Umbilical cord (tissue), 2 donors: ENCODE measurements at places on chromosomes 1 and 21. TPM values are rescaled to one million over a fixed set of nuclear protein-coding genes. Genes with fewer than 3 reads are reported as not detected.

- DNase-seq, result no peak
Observed at GRCh38 chr1:237324226-237324625, 282.2 kb downstream of the RYR2 start.

DNA sequence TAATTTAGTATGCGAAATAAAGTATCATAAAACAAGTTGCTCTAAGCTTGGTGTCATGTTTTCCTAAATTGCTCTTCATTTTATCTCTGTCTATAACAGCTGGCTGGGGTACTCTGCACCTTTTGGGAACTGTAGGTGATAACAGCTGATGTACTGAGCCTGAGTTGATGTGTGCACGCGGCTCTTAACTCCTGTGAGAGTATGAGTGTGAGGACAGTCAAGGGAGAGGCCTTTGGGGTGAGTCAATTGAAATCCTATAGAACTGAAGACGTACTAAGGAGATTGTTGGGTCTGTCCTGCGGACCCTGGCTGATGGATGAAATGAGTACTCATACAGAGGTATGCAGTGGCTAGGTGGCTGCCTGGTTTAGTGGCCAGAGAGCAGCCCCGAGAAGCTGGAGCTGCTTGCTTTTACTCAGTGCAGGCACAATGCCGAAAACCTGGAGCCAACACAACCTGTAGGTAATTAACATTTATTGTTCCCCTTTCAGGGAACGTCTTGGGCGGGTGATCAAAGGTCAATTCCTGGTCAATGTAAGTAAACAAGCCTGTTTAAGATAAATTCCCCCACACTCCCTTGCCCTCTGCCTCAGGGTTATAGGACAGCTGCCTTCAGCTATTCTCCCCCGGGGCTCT is 188.5 kb downstream of the PRDM2 start:
- no peak for DNase-seq

DNA sequence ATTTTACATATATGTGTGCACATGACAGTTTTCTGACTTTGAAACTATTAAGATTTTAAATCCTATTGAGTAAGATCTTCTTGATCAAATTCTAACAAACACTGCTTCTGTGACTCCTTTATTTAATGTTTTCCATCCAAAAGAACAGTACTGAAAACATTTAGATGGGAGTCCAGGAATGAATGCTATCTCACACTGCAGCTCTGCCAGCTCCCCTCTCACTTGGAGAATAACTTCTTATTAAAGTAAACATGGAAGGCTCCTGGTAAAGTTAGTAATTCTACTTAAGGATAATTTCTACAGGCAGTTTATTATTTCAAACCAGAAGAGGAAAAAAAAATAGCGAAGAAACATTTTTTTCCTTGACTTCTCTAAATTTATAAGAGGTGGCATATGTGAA is 349.1 kb downstream of the DPYD start:
- DNase-seq, result no peak

DNA sequence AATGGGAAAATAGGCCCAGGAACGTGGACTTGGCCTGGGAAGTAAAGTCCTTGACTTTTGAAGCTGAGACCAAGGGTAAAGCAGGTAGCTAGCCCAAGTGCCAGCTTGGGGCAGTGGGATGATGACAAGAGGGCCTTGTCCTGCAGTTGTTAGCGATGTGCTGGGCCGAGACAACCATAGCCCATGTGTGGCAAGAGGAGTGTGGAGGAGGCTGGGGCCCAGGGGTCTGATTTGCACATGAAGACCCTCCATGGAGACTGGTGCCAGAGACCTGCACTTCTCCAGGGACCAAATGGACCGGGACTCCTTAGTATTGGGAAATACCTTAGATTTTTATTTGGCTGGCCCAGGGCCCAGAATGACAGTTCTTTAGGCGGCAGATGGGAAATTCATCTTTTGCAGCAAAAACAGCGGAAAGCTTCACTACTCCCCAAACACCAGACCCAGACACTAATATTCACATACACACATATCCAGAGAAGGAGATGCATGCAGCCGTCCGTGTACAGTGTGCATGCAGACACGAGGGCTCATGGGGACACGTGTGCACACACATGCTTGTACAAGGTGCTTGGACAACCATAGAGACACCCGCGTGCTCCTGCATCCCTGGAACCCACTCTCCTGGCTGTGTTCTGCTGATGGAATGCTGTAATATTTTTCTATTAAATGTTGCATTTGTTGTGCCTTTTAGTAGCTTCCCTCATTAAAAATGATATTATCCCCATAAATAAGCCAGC is 78.1 kb upstream of the CSF3R start:
- no peak for DNase-seq

GRCh38 chr1:116334015-116334547 is 39.0 kb upstream of the ATP1A1 start:
- no peak for DNase-seq

GRCh38 chr1:11197359-11197758 is 8.2 kb downstream of the ANGPTL7 start:
- DNase-seq, result no peak

DNA sequence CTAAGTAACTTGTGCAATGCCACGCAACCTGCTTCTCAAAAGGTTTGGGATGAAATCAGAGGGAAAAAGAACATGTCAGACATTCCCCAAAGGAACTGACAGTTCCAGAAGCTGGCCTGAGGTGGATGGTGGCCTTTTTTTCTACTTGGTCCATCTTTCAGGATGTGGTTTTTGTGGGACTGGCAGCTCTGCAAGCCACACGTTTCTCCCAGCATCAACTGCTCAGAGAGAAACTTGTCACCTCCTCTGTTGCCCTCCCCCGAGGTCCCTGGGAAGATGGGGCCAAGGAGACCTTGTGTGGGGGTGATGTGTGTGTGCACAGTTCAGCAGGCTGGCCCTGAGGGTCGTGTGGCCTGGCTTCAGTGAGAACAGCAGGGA is 2.5 kb upstream of the DHRS3 start:
- DNase-seq, result no peak

DNA sequence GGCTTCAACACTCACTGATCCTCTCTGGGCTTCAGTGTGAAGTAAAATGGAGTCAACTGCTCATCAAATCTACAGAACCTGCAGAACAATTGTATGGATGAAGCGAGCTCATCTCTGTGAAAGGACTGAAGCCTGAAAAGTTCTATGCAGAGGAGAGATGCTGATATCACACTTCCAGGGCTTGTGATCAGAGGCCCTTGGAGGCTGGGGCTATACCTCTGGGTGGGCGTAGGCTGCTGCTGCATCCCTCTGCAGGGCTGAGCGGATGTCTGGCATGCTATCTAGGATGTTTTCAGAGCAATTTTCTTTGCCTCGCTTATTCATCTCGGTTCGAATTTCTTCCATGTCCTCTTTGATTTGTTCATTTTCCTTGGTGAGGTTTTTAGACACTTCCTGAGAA is 17.6 kb downstream of the OLFML2B start:
- no peak for DNase-seq

- DNase-seq, result no peak
Observed at GRCh38 chr1:20355101-20355827, 64.6 kb downstream of the VWA5B1 start.

GRCh38 chr1:227781314-227781930 is 34.1 kb upstream of the PRSS38 start:
- DNase-seq, result no peak

DNA sequence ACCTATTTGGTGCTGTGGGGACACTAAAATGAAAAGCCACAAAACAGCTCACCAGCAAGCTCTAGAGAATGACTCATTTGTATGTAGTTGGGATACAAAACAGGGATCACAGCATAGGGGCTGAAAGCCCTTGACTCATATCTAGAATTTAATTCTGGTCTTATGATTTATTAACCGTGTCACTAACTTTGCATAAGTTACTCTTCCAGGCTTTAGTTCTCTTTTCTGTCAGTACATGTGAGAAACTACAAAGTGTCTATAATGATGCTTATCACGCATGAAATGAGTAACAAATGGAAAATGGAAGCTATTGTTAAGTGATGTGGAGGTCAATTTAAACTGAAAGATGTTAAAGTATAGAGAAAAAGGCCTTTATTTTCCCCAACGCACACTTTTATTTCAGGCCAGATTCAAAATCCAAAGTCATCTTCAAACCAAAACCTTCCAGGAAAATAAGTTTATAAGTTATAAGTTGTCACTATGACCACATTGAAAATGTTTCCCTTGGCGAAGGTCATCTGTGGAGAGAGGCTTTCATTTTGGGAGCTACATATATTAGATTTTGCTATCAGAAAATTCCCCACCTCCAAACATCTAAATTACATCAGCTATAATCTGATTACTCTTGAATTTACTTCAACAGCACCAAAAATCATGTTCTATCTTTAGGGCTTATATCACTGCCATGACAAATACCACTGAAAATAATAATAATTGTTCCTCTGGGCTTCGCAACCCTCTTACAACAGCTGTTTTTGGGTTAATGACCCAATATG is 430.5 kb downstream of the MRPL39 start:
- no peak for DNase-seq

DNA sequence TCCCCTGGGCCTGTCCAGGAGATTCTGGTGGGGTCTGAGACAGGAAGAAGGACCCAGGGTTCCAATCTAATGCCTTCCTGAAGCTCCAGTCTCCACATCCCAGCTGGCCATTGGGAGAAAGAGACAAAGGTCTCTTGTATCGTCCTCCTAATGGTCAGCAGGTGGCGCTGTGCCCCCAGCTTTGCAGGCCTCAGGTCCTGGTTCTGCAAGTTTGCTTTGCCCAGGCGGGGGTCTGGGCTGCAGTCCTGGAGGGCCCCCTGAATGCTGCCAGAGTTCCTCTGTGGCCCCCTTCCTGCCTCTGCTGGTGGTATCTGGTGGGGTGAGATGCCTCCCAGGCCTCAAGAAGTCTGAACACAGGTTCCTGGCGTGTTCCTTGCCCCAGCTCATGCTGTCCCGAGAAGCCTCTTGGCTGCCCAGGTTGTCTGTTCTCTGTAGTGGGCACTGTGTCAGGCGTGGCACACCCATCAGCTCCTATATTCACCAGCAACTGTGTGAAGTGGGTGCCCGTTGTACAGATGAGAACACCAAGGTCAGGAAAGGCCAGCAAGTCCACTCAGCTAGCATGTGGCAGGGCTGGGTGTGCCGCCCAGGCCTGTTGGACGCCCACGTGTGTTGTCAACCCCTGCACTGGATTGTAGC is 33.8 kb upstream of the CSF3R start:
- DNase-seq, result peak; percentile 38

- no peak for DNase-seq
Observed at GRCh38 chr1:228062085-228062791, 20.3 kb upstream of the ARF1 start.

GRCh38 chr1:23376890-23377811 is 7.5 kb upstream of the ZNF436 start:
- DNase-seq, result no peak

DNA sequence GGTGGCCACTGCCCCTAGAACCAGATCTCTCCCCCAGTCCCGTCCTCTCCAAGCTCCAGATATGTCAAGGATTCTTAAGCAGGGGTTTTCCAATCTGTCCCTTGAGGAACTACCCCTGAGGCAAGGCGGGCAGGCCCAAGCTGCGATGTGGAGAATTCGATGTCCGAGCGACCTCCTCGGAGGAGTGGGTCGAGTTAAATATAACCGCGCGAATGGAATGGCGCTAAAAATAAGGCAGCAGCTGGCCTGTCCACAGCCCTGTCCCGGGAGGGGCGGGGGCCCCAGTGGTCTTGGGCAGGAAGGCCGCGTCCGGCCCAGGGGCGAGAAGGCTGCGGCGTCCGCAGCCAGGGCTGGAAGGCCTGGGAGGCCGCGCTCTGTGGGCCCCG is 5.8 kb upstream of the FOXD3 start:
- DNase-seq, result no peak

DNA sequence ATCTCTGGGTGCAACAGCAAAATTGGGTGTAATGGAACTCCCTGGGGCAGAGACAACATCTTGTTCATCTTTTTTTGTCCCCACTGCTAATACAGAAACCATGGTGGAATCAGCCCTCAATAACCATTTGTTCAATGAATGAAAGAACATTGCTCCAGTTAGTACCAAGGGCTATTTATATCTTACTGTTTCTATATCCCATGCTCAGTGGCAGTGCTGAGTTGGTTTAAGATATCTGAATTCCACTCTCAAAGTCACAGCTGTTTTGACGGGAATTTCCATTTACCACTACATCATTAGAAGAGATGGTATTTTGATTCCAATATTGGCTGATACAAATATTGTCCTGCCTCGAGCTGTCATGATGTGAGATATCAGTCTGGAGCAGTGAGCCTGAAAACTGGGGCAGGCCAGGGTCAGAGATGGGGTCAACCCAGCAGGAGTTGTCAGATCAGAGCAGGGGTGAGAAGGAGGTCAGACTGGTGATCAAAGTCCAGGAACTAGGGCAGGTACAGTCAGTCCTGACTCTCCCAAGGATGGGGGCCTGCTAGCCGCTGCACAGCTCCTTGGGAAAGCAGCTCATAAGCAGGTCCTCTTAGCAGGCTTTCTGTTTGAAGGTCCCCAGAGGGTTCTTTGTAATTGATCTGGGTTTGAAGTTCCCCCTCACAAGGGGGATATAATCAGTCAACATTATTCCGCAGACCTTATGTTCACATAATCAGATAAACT is 5.8 kb upstream of the PHC2 start:
- DNase-seq, result peak; percentile 12

DNA sequence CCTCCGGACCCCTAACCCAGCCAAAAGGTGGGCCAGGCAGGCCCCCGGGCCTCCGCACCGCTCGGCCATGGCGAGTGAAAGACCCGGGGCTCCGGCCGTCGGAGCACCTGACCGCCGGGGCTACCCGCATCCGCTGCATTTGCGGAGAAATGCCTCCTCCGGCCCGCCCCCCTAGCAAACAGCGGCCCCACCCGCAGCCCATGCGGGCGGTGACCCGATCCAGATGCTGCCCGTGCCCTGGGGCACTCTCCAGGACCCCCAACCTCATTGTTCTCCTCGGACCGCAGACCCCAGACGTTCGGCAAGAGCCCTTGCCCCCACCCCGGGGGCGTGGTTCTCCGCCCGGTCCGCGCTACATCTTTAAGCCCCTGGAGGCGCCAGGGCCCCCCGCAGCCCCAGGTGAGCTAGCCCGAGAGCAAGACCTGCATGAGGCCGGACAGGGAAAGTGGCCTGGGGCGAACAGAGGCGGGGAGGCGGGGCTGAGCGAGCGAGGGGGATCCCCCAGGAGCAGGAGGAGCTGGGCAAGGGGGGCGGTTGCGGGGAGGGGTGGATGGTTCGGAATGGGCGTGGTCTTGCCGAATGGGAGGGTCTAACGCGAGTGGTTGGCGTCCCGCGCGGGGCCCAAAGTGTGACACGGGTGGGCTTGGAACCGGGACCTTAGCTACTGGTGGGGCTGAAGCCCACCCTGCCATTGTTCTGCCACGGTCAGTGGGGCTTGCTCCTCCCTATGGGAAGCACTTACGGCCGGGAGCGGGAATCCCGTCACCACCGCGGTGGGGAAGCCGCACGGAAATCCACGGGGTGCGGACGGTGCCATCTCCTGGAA is 6.3 kb upstream of the CRYBG2 start:
- DNase-seq, result no peak

DNA sequence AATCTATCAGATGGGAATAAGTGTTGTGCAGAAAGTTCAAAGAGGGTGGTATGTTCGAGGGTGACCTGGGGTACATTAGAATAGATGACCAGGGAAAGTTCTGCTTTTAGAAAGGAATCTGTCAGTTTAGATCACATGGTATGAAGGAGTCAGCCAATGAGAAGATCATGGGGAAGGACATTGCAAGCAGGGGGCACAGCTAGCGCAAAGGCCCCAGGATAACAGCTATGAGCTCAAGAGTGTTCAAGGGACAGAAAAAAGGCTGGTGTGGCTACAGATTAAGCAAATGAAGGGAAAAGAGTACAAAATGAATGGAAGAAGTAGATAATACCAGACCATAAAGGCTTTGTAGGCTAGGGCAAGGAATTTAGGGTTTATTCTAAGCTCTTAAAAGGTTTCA is 8.6 kb downstream of the LEPR start:
- DNase-seq, result no peak

GRCh38 chr1:59544615-59545293 is 247.9 kb downstream of the FGGY start:
- no peak for DNase-seq

The PLEKHA6 gene
- 4.3 TPM for total RNA-seq

The GPR25 gene
- total RNA-seq, result not detected

The RAB42 gene
- 7.0 TPM for total RNA-seq

The RNF186 gene
- not detected for total RNA-seq

The PFKFB2 gene
- 7.2 TPM for total RNA-seq
